Peyer's patch (tissue), 4 donors: ENCODE measurements at places on chromosomes 2 and 18. TPM values are rescaled to one million over a fixed set of nuclear protein-coding genes. Genes with fewer than 3 reads are reported as not detected.

MLPH gene
- total RNA-seq = 114 TPM

DLGAP1 gene
- total RNA-seq = 4.1 TPM

SLC19A3 gene
- total RNA-seq = 40.0 TPM

IMPA2 gene
- 44.0 TPM for total RNA-seq

- no peaks in the 10 kb centered on the region for H3K36me3 ChIP-seq
- H3K4me3 ChIP-seq = no peak overlapping the region
- no peaks in the 10 kb centered on the region for H3K27me3 ChIP-seq
- DNase-seq = no peak
Measured at GRCh38 chr2:124778076-124778475, 753.0 kb downstream of the CNTNAP5 start.

DNA sequence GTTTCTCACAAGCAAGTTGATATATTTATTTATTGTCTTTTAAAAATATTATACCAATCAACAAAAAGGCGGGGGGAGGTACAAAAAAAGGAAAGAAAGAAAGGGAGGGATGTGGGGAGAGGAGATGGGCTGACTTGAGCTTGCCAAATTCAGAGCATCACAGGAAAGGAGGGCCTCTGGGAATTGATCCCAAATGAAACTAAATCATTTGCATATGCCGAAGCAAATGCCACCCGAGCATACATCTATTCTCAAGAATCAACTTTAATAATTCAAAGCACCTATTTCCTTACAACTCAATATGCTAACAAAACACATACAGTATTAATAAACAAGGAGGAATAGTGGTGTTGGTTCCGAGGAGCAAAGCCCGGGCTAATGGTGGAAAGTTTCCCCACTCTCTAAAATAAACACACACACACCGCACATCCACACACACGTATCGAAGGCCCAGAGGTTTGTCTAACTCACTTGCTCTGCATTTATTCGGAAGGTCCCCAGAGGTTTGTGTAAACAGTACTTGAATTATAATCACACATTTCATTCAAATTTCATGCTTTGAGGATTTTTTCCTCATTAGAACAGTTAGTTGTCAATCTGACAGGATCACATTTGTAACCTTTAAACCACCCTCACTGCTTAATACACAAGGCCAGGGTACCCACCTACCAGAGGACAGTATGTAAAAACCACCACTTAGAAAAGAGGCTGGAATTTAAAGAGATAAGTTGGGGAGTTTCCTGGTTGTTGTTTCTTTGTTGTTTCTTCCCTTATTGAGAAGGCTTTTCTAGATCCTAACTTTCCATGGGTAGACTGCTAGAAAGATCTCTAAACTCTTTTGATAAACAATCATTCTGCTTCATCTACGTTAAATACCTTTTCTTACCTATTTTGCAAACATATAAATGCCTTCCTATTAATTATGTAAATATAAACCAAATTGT lies 264.7 kb downstream of the TCF4 start:
- no peaks in the 10 kb centered on the region for H3K27me3 ChIP-seq
- peak overlapping the region; percentile 2 for H3K4me3 ChIP-seq
- peak overlapping the region; percentile 87 for H3K27ac ChIP-seq
- H3K36me3 ChIP-seq = no peaks in the 10 kb centered on the region

DNA sequence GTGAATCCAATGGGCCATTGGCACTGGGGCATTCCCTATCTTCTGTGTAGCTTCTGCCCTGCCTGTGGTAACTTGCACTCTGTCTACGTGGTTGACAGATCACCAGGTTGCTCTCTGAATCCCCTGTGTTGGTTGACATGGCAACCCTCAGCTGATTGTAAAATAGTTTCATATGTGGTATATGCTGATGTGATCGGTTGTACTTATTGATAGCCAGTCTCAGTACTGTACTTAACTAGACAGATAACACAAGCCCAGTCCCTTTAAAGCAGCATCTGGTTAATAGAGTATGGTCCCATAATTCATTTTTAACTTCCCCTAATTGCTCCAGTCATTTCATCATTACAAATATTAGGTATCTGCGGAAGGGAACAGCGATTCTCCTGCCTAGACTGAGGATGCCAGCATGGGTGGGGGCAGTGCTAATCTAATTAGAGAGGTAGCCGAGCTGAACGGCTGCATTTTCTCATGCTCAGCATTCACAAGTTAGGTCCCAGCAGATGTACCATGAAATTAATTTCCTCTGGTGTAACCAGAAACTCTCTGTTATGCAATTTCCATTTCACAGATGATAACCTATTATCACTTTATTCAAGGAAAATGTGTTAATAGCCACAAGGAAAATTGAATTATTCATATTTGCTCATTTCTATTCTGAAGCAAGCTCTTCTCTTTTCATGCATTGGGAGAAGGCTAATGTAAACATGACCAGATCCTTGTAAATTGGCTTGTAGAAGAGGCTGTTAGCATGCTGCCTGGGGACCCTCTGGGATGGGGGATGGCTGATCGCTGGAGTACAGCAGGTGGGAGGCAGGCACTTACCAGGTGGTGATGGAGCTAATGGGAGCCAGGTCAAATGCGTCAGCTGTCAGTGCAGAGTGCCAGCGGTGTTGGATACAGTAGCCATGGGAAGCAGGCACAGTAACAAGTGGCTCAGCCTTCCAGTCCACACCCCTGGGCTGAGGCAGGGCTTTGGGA lies 608.3 kb downstream of the GALR1 start:
- H3K27me3 ChIP-seq = no peaks in the 10 kb centered on the region
- H3K36me3 ChIP-seq = no peaks in the 10 kb centered on the region
- no peak for DNase-seq
- H3K4me3 ChIP-seq = no peak overlapping the region
- no peaks in the 10 kb centered on the region for H3K4me1 ChIP-seq

DNA sequence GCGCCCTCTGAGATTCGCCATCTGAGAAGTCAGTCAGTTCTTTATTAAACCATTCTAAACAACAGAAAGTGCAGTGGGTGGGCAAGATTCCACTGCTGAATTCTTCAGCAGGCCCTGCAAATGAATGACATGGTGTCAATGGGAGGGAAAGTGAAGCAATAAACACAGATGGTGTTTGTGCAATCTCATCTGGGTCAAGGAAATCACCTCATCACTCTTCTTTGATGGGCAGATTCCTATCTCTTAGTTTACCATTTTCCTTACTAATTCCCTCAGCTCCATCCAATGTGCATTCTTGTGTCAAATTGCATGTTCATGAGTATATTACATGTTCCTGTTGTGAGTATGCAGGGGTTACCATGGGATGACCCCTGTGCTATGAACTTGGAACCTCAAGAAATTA lies 100.7 kb upstream of the CYP1B1 start:
- H3K27ac ChIP-seq = no peak overlapping the region
- no peaks in the 10 kb centered on the region for H3K27me3 ChIP-seq
- H3K4me3 ChIP-seq = no peak overlapping the region
- no peak for DNase-seq
- H3K36me3 ChIP-seq = no peaks in the 10 kb centered on the region

DNA sequence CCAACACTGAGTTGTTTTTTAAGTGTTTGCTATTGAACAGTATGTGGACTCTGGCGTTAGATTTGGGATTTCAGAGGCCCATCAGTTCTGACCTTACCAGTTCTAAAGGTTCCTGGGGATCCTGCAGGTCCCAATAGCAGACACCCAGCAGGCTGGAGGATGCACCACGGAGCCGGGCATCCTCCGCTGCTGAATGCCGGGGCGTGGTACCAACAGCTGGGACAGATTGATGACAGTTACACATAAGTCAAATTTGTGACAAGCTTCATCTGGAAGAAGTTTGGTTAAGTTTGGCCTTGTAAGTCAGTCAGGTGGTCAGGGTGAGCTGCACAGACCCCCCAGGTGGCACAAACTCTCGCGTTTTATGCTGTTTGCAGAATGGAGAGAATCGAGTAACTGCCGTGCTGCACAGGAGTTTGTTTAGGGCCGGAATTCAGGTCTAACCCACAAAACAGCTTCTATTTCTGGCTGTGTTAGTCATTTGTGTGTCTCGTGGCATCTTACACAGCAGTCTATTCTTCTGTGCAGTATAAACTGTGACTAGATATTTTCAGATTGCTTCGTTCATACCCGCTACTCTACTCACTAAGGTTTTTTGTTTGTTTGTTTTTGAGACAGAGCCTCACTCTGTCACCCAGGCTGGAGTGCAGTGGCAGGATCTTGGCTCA lies 19.2 kb downstream of the CTDP1 start:
- H3K4me3 ChIP-seq = no peak overlapping the region
- H3K27me3 ChIP-seq = no peaks in the 10 kb centered on the region
- no peaks in the 10 kb centered on the region for H3K36me3 ChIP-seq

- DNase-seq = no peak
- H3K36me3 ChIP-seq = no peaks in the 10 kb centered on the region
- H3K4me3 ChIP-seq = no peak overlapping the region
Measured at GRCh38 chr18:75200071-75200470, 8.9 kb downstream of the PTGR3 start.

DNA sequence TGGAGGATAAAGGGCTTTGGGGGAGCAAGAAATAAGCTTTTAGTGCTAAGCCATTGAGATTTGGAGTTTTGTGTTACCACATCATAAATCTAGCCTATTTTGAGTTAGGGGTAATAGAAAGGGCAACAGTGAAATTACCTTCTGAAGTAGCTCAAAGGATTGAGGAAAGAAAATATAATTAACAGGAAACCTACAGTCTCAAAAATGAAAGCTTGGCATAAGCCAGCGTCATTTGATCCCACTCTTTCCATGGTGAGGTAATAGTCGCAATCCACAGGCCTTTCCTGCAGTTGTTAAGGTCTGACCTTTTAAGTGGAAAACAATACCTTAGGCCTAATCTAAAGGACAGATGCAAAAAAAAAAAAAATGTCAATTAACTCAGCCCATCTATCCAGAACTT lies 182.7 kb downstream of the UXS1 start:
- no peaks in the 10 kb centered on the region for H3K27me3 ChIP-seq
- DNase-seq = no peak
- no peak overlapping the region for H3K27ac ChIP-seq
- no peaks in the 10 kb centered on the region for H3K4me1 ChIP-seq
- no peak overlapping the region for H3K4me3 ChIP-seq

DNA sequence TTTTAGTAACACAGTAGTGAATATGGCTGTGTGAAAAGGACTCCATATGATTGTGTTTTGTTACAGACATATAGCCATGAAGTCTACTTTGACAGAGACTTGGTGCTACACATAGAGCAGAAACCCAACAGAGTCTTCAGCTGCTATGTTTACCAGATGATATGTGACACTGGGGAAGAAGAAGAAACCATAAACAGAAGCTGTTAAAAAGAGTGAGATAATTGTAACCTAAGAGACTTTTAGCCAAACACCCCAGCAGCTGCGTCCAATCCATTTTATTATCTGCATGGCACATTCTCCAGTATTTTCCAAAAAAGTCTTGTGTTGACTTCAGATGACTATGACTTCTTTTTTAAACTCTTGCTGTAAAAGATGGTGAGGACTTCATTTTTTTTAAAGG lies 41.4 kb upstream of the CYBRD1 start:
- H3K36me3 ChIP-seq = no peaks in the 10 kb centered on the region
- H3K4me3 ChIP-seq = no peak overlapping the region
- DNase-seq = no peak
- H3K27ac ChIP-seq = no peak overlapping the region
- H3K27me3 ChIP-seq = no peaks in the 10 kb centered on the region

- no peak for DNase-seq
- H3K4me1 ChIP-seq = no peaks in the 10 kb centered on the region
- H3K27me3 ChIP-seq = no peaks in the 10 kb centered on the region
- no peak overlapping the region for H3K27ac ChIP-seq
Measured at GRCh38 chr2:22683914-22684313, 701.1 kb upstream of the KLHL29 start.

DNA sequence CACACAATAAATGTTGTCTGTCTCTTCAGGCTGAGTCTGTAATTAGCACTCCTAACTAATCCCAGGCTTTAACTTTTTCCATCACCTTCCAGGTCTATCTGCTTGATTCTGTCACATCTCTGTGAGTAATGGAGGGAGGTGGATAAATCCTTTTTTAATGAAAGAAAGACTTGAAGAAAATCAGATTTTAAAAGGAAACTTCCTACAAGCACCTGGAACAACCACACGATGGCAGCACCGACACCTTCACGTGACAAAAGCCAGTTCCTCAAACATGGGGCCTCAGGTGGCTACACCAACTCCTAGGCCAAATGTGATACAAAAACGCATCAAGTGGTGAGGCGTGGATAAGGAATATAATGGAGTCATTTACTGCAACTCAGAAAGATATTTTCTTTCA lies 41.8 kb downstream of the TGFBRAP1 start:
- H3K4me3 ChIP-seq = no peak overlapping the region
- H3K27me3 ChIP-seq = no peaks in the 10 kb centered on the region
- H3K36me3 ChIP-seq = no peaks in the 10 kb centered on the region
- no peak for DNase-seq

GRCh38 chr2:51997571-51997970 lies 965.6 kb upstream of the NRXN1 start:
- H3K27me3 ChIP-seq = no peaks in the 10 kb centered on the region
- no peaks in the 10 kb centered on the region for H3K36me3 ChIP-seq
- H3K27ac ChIP-seq = no peak overlapping the region
- no peak for DNase-seq
- no peak overlapping the region for H3K4me3 ChIP-seq

GRCh38 chr2:183543222-183543621 lies 419.0 kb downstream of the NUP35 start:
- no peaks in the 10 kb centered on the region for H3K4me1 ChIP-seq
- H3K27me3 ChIP-seq = no peaks in the 10 kb centered on the region
- peak overlapping the region; percentile 84 for H3K27ac ChIP-seq

DNA sequence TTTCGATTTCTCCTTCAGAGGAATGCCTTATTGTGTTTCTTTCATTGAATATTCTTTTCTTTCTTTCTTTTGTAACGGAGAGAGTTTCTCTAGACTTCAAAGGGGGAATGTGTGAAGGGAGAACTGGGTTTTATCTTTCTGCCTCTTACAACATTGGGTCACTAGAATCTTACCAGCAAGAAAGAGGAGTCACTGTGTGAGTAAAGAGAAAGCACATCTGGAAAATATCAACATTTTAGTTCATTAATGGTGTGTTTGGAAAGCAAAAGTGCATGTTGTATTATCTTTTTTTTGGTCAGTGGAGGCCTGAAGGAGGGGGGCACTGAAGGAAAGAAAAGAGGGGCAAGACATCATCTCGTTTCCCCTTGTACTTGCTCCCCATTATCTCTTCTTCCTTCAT lies 86.6 kb upstream of the THOC1 start:
- H3K27me3 ChIP-seq = no peaks in the 10 kb centered on the region
- no peaks in the 10 kb centered on the region for H3K36me3 ChIP-seq
- H3K4me3 ChIP-seq = no peak overlapping the region
- H3K27ac ChIP-seq = no peak overlapping the region
- no peaks in the 10 kb centered on the region for H3K4me1 ChIP-seq

DNA sequence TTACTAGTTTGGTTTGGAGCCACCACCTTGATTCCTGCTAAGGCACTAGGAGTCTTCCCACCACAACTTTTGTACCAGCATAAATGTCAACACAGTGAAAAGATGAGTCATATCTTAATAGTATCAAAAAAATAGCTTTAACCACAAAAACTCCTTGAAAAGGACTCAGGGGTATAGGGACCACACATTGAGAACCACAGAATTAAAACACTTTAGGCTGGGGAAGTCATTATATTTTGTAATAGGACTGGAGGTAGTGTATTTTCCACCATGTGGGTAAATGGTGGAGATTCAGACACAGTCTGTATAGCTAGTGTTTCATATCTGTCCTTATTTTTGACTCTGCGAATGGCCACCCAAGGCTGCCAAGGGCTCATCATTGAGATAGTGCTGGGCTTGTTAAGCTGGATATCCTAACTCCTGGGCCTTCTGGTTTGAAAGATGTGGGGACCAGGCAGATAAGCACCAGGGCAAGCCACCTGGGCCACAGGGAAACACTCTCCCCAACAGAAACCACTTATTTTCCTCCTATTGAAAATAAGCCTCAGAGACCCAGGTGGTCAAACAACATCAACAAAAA lies 19.1 kb upstream of the FHL2 start:
- H3K4me1 ChIP-seq = no peaks in the 10 kb centered on the region
- H3K27me3 ChIP-seq = no peaks in the 10 kb centered on the region
- no peaks in the 10 kb centered on the region for H3K36me3 ChIP-seq
- H3K4me3 ChIP-seq = no peak overlapping the region
- H3K27ac ChIP-seq = no peak overlapping the region
